ENCODE measurements at places on chromosomes 2 and 18.
A peak's percentile ranks its signal among the peaks of the same experiment; 100 is the strongest.

DNA sequence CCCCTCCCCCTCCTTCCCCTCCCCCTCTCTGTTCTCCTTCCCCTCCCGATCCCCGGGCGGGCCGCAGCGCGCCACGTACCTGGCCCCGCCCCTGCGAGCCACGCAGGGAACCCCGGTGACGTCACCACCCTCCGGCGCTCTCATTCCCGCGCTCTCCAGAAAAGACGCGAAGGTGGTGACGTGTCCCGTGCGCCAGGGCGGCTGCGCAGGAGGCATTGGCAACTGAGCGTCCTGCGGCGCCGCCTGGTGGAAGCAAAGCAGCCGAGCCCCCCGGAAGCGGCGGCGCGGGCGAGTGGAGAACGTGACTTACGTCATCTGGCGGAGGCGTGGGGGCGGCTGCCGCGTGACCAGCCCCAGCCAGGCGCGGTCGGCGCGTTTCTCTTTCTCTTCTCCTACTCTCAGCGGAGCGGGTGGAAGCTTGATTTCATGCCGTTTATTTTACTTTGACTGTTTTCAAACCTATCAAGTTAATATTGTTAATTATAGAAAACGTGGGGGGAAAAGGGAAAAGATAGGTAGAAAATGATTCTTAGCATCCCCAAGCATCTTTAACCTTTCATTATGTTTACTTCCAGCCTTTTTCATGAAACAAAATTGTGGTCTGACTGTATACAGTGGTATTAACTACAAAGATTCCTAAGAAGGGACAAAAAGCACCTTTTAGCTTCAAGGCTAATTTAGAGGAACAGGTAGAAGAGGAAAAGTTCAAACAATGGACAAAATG is 48.1 kb downstream of the C2orf42 start:
- DNase-seq, result peak; percentile 99

GRCh38 chr2:28239207-28239606 is 153.5 kb upstream of the FOSL2 start:
- no peak for DNase-seq

DNA sequence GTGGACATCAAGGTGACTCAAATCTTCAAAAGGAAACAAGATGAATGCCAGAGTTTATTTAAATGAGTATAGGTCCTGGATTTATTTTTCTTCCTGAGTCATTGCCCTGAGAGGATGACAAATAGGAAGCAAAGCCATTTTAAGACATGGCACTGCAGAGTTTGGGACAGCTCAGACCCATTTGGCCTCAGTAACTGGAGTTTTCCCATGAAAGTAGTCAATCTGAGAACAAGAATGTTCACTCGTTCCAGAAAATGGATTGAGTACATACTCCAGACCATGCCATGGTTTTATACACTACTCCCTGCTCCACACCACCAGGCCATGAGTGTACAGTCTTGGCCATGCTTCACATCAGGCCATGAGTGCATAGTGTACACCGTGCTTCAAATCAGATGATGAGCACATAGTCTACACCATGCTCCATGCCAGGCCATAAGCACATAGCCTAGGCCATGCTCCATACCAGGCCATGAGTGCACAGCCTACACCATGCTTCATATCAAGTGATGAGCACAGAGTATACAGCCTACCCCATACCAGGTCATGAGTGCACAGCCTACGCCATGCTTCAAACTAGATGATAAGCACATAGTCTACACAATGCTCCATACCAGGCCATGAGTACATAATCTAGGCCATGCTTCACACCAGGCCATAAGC is 202.4 kb downstream of the FBXO15 start:
- DNase-seq, result no peak

- DNase-seq, result no peak
Measured at GRCh38 chr18:6257950-6258349, 156.8 kb downstream of the L3MBTL4 start.

DNA sequence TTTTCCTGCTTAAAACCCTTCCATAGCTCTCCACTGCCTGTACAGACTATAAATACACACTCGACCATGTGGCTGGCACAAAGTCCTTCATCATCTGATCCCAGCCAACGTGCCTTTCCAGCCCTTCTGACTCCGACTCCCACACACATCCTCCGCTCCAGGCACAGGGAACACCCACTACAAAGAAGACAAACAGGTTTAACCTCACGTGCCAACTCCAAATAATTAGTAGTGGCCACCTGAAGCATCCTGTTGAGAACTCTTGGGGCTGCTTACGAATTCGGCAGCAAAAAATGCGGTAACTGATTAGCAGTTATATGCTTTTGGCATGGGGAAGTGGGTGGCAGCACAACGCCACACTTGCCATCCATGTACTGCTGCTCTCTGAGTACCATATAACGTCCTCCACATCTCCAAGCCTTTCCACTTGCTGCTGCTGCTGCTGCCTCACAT is 12.1 kb downstream of the SPIRE1 start:
- no peak for DNase-seq

DNA sequence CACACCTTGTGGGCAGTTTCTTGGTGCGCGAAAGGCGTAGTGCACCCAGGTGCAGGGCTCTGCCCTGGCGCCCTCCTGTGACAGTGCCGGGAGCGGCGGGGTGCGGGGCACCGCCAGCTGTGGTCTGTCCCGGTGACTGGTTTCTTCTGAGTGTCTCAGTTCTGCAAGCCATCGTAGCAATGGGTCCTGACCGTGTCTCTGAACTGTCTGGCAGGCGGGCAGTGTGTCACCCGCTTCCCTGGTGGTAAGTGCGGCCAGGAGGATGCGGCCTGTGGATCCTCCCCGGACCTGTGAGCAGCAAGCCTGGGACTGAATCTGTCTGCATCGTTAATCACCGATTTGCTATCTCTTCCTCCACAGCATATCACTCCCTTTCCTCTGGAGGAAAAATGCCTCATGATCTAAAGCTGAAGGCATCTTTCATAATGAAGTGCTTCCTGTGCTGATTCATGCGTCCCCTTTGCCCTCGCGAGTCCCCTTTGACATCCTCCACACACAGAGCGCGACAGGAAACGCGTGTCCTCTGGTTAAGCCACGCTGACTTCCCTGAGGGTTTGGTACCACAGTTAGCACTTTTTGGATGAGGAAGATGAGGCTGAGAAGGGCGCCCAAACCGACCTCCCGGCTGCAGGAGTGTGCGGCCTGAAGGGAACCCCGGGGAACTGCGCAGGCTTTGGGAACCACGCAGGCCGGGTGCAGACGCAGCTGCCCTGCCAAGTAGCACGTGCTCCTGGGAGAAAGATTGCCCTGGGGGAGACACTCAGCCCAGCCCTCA is 416.0 kb upstream of the HS6ST1 start:
- DNase-seq, result no peak

- no peak for DNase-seq
Measured at GRCh38 chr2:85681372-85681763, 12.8 kb upstream of the GNLY start.

DNA sequence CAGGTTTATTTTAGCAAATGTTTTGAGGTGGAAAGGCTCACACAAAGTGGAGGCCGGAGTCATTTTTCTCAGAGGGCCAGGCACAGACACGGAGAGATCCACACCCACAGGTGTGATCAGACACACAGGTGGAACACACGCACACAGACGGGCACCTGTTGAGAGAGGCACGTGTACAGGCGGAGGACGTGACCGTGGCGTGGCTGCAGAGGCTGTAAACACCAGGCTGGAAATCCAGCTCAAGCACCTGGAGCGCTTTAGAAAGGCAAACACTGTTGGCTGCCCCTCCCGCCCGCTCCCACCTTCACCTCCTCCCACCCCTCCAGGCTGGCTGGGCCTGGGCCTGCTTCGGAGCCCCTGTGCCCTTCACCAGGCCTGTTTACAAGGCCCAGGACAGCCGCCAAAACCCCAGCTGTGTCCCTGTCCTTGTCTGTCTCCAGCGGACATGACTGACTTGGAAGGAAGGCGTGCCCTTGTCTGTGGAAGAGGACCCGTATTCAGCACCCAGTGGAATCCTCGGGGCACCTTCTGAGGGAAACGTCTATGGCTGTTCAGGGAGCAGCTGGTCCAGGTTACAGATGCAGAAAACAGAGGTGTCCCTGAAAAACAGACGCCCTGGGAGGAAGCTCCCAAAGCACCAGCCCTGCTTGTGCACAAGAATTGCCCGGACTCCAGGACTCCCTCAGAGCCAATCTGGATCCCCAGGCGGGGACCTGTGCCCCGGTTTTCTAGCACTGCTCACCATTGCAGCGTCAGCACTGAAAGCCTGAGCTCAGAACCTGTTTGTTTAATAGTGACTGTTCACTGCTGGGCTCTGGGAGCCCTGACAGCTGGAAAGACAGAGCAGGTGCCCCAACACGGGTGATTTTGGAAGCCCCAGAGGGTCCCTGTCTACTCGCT is 134.3 kb upstream of the HAAO start:
- DNase-seq, result no peak

- no peak for DNase-seq
Measured at GRCh38 chr2:164779383-164780057, 62.1 kb downstream of the COBLL1 start.

- peak; percentile 43 for DNase-seq
Measured at GRCh38 chr2:10721396-10722251, at the start of gene ATP6V1C2. Gene ATP6V1C2, plus strand, starts transcription at chr2:10721630. Its CDS starts 1,220 bp downstream, at chr2:10722850.

DNA sequence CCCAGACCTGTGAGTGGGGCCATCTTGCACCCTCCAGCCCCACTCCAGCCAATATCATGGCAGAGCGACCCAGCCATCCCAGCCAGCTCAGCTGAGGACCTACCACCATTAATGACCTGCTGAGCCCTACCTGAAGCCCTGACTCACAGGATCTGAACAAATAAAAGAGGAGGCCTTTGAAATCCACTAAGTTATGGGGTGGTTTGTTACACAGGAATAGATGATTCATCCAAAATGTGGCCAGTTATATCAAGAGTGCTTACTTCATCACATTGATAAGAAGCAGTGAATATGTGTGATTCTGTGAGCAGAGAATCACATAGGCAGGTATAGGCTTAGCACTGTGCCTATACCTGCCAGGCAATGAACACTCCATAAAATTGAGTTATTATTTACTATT is 34.7 kb upstream of the FAM124B start:
- no peak for DNase-seq

DNA sequence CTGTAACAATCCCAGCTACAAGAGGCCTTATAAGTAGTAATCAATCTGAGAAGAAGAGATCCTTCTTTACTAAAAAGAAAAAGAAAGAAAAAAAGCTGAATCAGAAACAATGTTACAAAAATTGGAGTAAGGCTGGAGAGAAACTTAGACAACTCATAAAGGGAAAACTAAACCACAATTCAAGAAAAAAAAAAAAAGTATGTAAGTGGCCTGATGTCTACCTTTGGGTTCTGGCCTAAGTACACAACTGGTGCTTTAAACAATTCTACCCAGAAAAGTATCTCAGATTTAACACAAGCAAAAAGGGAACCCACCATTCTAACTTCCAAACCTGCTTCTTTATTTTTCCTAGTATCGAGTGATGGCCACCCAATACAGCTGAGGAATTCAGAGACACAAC is 45.3 kb downstream of the ZNF521 start:
- DNase-seq, result no peak

DNA sequence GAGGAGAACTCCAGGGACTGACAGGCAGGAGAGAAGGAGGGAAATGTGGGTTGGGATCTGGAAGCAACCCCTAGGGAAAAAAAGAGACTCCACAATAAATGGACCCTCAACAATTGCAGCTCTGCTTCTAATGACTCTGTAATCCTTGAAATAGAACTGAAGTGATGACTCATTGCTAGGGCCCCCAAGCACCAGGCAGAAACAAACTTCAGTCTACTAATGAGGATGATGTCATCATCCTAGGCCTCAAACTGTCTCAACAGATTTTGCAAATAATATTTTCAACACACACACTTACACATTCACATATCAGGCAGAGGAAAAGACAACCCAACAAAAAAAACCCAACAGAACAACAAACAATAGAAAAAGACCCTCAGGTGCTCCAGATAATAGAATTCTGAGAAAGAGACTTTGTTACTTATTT is 143.3 kb downstream of the HDAC4 start:
- DNase-seq, result peak; percentile 26

DNA sequence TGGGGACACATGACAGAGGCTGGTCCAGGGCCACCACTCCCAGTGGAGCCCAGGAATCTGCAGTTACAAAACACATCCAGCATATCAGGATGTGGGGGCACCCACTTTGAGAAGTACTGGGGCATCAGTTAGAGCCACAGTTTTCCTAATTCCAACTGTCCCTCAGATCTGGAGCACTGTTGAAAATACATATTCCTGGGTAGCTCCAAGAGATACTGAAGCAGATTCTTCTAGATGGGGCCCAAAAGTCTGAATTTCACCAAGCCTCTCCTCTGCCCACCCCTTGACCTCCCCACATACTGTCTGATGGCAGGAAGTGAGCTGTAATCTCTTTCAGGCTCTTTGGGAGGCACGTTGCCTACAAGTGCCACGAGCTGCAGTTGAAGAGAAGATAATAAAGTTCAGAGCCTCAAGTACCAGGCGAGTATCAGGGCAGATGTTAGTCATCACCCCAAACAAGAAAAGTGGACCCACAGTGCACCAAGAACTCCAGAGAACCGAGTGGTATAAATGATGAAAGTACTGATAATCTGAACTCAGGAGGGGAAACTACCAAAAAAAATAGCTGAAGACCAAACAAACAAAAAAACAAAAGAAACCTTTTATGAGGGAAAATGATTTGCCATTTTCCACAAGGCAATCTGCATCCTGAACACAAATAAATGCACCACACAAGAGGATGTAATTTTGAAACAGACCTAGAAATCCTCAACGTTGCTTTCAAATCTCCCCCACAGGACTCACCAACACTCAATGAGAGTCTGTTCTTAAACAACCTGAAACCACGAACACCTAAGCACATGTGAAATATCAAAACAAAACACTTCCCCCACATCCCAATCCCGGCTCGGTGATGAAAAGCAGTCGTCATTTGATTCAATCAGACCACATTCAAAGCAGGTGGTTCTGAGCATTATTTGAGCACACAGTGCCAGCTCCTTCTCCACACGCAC is 98.7 kb downstream of the TCF4 start:
- DNase-seq, result no peak

DNA sequence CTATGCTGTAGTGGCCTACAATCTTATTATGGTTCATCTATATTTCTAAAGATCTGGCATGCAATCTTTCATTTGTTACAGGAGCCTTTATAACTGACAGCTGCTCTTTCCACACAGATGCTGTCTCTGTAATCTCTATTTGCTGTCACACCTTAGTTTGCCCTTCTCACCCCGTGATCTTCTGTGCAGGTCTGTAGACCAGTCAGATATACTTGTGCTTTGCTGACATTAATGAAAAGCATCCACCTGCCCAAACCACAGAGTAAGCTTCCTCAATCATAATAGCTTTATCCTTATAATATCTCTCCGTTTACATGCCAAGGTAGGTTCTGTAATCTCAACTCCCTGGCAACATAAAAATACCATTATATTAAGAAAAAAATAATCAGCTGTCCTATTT is 122.4 kb downstream of the GRB14 start:
- DNase-seq, result no peak

- DNase-seq, result no peak
Measured at GRCh38 chr2:236823963-236824362, 254.3 kb downstream of the ACKR3 start.

Data from activated T-cell treated with anti-CD3 and anti-CD28 coated beads, Interleukin-2, amount 50 U/mL, for 24 hours (primary cell).